ENCODE measurements at places on chromosomes 16 and 17. TPM values are rescaled to one million over a fixed set of nuclear protein-coding genes. Genes with fewer than 3 reads are reported as not detected.

The HLF gene
- 1.6 TPM for polyA plus RNA-seq

The SEC14L5 gene
- 0.24 TPM for polyA plus RNA-seq

The OR2C1 gene
- polyA plus RNA-seq: 0.31 TPM

The EVI2B gene
- polyA plus RNA-seq: 7.9 TPM

The ZKSCAN2 gene
- 5.2 TPM for polyA plus RNA-seq

The TBC1D3H gene
- not detected for polyA plus RNA-seq

The E4F1 gene
- 18.4 TPM for polyA plus RNA-seq

The SLC9A5 gene
- polyA plus RNA-seq: 0.96 TPM

The RAB37 gene
- 14.3 TPM for polyA plus RNA-seq

The ICAM2 gene
- 15.1 TPM for polyA plus RNA-seq

The PPP1R9B gene
- polyA plus RNA-seq: 30.7 TPM

The ALOXE3 gene
- 0.01 TPM for polyA plus RNA-seq

The DUSP3 gene
- polyA plus RNA-seq: 68.7 TPM

The RASD1 gene
- polyA plus RNA-seq: 20.0 TPM

The TBC1D3D gene
- polyA plus RNA-seq: not detected

The ARHGDIG gene
- 4.5 TPM for polyA plus RNA-seq

The PIMREG gene
- 9.7 TPM for polyA plus RNA-seq

The GFAP gene
- 0.34 TPM for polyA plus RNA-seq

The CX3CL1 gene
- polyA plus RNA-seq: 30.6 TPM

The HAGH gene
- polyA plus RNA-seq: 55.5 TPM

The WWP2 gene
- polyA plus RNA-seq: 40.4 TPM

The SSTR5 gene
- polyA plus RNA-seq: 1.2 TPM

The SEC14L1 gene
- 28.7 TPM for polyA plus RNA-seq

The KIF2B gene
- not detected for polyA plus RNA-seq

The SLC13A5 gene
- polyA plus RNA-seq: 1.9 TPM

The TBC1D3G gene
- polyA plus RNA-seq: not detected

The TPSG1 gene
- 25.4 TPM for polyA plus RNA-seq

The CBFB gene
- 25.1 TPM for polyA plus RNA-seq

The CLEC19A gene
- polyA plus RNA-seq: not detected

The CD300E gene
- polyA plus RNA-seq: 0.12 TPM

The BAIAP3 gene
- 8.1 TPM for polyA plus RNA-seq

The RBBP6 gene
- 61.8 TPM for polyA plus RNA-seq

The SLC47A1 gene
- polyA plus RNA-seq: 1.1 TPM

The KRT16 gene
- not detected for polyA plus RNA-seq

The EME2 gene
- polyA plus RNA-seq: 12.2 TPM

The IL17C gene
- not detected for polyA plus RNA-seq

The KRTAP4-1 gene
- polyA plus RNA-seq: not detected
